ENCODE measurements at places on chromosomes 7 and 10.

DNA sequence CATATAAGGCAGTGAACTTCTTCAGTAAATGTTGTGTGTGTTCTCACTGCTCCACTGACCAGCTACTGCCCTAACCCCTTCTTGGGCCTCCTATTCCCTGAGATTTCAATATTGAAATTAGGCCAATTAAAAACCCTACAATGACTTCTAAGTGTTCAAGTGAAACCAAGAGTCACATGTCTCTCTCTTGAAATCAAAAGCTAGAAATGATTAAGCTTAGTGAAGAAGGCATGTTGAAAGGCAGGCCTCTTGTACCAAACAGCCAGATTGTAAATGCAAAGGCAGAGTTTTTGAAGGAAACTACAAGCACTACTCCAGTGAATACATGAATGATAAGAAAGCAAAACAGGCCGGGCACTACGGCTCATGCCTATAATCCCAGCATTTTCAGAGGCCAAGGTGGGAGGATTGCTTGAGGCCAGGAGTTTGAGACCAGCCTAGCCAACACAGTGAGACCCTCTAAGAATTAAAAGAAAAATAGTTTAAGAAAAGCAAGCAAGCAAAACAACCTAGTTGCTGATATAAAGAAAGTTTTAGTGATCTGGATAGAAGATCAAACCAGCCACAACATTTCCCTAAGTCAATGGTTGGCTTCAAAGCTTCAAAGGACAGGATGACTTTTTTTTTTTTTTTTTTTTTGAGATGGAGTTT is 22.3 kb downstream of the BRAF start:
- no peak for DNase-seq

DNA sequence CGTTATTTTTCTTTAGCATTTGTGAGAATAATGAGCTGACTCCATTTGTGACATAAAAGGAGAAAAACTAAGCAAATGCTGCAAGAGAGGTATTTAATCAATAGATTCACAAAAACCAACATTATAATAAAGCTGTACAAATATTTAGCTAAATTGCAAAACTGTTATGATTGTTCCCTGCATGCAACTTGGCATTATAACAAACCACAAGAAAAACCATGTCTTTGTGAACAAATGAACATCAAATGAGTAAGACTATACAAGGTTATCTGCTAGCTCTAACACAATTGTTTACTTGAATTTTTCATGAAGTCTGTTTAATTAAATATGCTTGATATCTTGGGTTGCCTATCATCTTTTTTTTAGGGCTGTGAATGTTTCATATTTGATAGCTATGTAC is 50.8 kb upstream of the PPP1R9A start:
- no peak for DNase-seq

DNA sequence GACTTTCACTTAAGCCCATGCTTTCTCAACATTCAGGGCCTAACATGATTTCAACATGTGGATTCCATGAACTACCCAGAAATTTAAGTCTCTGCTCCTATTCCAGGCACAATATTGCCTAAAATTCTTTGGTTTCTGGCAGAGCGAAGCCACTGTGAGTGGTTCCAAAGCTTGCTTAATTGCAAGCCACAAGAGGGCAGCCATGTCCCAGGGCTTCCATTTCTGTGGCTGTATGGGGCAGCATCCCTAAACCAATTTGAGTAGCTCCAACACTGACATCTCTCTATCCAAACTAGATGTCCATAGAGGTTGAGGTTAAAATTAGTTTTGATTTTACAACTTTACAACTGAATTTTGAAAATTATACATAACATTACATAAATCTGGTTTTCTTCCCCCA is 56.3 kb upstream of the MDFIC start:
- no peak for DNase-seq

- no peak for DNase-seq
Observed at GRCh38 chr7:150324373-150324961, 1.1 kb upstream of the ACTR3C start.

- DNase-seq, result no peak
Observed at GRCh38 chr7:14351167-14351566, 361.7 kb upstream of the ETV1 start.

DNA sequence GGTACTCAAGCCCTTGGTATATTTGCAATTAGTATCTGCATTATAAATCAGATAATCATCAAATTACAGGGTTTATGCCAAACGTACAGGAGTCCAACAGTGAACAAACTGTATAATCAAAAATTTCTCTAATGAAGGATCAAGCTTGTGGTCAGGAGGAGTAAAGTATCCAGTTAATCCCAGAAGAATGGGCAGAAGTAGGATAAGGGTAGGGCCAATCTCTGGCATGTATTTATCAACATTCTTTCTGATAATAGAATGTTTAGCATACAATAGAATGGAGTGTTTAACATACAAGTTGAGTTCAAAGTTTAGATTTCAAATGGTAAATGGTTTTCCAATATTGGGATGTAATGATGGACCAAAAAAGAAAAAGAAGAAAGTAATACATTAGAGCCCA is 103.0 kb downstream of the CALD1 start:
- DNase-seq, result no peak

DNA sequence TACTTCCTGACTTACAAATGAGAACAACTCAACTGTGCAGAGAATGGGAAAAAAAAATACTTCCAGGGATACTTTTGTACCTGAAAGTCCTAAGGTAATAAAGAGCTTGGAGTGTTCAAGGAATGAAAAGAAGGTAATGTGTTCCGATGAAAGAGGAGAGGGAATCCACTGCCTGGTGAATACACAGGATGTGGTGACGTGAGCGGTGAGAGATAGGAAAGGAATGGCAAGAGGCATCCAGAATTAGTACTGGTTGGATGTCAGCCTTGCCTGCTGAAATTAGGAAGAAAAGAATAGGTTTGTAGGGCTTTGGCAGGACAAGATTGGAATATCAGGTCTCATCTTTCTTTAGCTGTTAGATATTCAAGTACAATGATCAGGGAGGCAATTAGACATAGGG is 347.7 kb downstream of the POM121L12 start:
- DNase-seq, result no peak

- peak; percentile 73 for DNase-seq
Observed at GRCh38 chr7:73308074-73308664, 457 bp downstream of the NSUN5 start.

DNA sequence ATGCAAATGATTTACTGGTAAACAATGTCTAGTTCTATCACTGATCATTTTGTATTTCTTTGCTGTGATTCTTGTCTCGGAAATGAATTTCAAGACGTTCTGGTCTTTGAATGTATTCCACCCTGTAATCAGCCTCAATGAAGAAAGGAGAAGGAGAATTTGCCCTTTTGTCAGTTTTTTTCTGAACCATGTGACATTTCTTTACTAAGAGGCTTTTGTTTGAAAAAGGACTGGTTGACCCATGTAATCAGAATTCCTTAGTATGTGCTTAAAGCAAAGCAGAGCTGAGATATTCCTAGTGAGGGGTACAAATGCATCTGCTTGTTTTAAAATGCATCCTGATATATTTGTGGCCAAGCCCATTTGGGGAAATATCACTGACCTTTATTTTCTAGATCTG is 581.6 kb downstream of the ETV1 start:
- DNase-seq, result no peak

GRCh38 chr10:132446195-132446581 is 49.2 kb downstream of the PWWP2B start:
- no peak for DNase-seq

- no peak for DNase-seq
Observed at GRCh38 chr7:150738591-150739001, 1.4 kb downstream of the GIMAP5 start.

DNA sequence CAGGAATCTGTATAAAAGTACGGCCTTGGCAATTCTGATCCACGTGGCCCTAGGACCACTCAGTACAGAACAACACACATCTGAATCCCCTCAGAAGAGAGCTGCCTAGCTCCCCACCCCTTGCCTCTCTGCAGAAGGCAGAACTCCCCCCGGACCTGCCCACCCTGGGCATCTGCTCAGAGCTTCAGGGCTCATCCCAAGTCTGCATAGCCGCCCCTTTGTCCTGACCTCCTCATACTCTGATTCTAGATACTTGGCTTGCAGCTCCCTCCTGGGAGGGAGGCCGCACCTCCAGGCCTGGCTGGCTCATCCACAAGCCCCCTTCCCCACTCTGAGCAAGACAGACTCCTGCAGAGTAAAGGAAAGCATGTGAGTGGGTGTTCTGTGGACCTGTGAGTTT is 49.6 kb downstream of the GRID1 start:
- peak; percentile 52 for DNase-seq

DNA sequence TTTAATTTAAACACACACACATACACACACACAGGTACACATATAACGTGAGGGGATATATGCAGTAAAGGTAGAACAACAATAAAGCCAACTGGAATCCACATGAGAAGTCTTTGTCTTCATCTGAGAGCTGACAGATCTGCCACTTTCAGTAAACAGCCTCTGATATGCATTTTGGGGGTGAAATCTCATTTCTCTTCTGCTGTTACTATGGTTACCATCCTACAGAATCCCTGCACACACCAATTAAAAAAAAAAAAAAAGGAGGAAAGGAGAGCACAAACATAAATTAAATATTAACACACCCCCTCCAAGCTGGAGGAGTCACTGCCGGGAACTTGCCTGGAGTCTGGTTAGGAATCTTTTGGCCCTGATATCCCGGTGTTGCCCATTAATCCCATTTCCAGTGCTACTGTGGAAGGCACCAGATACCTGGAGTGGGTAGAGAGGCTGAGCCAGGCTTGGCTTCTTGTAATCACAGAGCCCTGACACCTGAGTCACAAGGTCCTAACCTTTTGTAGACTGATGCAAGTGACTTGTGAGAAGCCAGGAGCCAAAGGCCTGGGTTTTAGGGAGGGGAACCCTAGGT is 169.1 kb downstream of the LHFPL3 start:
- DNase-seq, result no peak

DNA sequence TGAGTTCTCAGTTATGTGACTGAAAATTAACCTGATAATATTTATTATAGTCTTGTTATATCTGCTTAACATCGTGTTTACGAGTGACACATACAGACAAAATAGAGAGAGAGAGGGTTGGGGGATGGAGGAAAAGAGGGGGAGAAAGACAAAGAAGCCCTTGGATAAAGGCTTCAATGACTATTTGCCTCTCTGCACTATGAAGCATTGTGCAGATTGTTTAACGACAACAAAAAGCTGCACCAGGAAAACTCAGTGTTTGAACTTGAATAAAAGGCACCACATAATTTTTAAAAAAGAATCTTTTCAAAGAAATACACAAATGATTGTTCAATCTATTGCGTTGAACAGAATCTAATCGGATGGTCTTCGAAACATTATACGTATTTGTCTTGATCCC is 27.8 kb downstream of the MAGI2 start:
- DNase-seq, result no peak

GRCh38 chr7:159114981-159115380 is 29.7 kb downstream of the VIPR2 start:
- peak; percentile 4 for DNase-seq

GRCh38 chr10:79487296-79488194 is 24.8 kb upstream of the EIF5AL1 start:
- DNase-seq, result no peak

DNA sequence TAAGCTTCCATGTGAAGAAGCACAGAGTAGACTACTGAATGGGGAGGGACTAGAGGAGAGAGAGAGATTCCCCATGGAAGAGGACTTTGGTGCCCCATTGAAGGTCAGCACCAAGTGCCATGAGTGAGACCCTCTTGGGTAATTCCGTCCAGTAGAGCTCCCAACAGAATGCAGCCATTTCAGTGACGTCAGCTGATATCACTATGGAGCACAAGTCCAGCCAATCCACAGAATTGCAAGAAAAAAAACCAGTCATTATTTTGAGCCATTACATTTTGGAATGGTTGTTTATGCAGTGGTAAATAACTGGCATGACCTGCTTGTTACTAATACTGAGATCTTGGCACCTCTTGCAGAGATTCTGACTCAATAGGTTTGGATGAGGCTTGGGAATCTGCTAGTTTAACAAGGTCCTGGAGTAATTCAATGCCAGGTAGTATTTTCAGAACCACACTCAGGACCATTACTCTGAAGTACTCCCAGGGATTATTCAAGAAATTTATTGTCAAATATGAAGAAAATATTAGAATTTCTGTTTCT is 52.6 kb upstream of the SP8 start:
- no peak for DNase-seq

DNA sequence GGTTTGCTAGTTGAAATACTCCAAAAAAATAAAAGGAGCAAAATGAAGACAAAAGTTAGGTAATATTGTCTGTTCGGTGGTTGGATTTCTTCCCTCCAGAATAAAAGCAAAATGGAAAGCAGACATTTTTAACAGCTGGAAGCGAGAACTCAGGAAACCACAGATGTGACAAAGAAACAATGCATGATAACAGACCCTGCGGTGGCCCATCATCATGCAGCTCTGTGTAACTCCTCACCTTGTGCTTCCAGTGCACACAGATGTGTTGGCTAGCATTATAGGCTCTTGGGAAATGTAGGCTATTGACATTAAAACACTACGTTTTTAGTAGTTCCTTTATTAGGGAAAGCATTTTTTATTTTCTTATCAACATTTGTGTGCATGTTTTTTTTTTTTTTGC is 53.9 kb upstream of the ARL4A start:
- no peak for DNase-seq

DNA sequence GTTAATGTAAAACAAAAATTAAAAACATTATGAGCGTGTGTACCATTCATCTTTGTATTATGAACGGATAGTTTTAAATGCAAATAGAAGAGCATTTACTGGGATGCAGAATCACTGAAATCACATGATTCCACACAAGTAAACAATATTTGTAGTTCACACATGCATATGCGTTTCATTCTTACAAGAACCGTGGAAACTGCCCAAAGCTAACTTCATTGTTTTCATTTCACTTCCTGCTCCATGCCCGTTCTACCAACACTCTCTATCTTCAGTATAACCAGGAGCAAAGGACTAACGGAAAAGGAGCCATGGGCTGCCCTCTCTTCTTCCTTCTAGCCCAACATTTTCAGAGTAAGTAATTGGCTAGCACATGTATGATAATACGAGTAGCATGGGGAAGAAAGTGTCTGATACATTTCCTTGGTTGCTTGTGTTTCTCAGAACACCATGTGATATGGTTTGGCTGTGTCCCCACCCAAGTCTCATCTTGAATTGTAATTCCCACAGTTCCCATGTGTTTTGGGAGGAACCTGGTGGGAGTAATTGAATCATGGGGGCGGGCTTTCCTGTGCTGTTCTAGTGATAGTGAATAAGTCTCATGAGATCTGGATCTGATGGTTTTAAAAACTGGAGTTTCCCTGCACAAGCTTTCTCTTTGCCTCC is 38.8 kb downstream of the ZNF783 start:
- no peak for DNase-seq

DNA sequence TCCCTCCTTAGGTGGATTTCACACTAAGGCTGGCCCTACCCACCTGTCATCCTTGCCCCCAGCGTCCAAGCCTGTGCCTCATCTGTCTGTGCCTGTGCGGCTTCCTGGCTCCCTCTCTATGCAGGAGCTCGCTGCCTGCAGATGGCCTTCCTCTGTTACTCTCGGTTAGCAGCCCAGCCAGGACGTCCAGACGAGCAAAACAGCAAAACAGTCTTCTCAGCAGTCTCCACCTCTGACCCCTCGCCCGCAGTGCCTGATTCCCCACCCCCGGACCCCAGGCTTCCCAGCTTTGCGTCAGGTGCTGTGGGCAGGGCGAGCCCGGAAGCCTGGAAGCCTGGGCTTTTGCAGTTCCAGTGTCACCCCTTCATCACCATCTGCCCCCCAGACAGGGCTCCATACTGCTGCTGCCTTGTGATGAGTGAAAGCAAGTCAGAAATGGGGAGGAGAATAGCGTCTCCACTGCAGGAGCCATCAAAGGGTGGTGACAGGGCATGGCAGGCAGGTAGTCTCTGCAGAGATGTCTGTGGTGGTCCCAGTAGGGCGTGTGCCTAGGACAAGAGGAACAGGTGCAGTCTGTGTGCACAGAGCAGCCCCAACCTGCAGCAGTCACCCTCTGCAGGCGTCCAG is 88.5 kb downstream of the ADCY1 start:
- peak; percentile 49 for DNase-seq

- no peak for DNase-seq
Observed at GRCh38 chr10:1093696-1094095, 37.5 kb downstream of the WDR37 start.

Data from suprapubic skin (tissue), 4 donors.